Natural killer cell treated with Interleukin-12 subunit alpha and Interleukin-12 subunit beta and Interleukin-15 and Interleukin-18, amount 100 ng/mL, for 72 hours (primary cell): ENCODE measurements at places on chromosomes 7 and 10. TPM values are rescaled to one million over a fixed set of nuclear protein-coding genes. Genes with fewer than 3 reads are reported as not detected.

DNA sequence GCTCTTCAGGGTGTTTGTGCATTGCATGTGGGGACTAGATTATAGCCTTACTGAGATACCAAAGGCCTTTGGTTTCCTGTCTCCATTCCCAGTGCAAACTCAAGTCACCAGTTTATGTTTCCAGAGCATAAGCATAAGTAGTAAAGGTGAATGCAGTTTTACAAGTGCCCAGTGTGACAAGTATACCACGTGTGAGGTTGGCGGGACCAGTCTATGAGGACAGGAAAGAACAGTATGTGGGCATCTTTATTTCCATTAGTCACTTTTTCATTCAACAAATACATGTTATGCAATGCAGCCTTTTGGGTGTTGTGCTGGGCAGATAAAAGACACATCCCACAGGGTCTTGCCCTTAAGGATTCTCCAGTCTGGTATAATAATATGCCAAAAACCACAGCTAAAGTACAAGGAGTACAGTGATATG, 146.5 kb downstream of the ARID5B start:
- DNase-seq = peak; percentile 72

Gene HEPACAM2
- total RNA-seq = not detected

DNA sequence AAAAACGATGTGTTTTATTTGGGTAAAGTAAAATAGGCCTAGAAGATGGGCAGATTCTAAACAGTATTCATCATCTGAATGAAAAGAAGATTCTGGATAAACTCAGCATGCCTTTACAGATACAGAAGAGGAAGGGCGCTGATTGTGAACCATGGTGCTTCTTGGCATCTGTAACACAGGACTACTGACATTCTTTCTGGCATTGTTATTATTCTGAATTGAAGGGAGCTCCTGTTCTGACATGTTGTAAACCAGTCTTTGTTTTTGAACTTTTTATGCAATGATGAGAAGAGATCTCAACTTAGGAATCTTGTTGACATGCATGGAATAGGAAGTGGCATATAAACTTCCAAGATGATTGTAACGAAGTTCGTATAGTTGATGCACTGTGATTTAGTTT, 13.5 kb downstream of the RPA3 start:
- no peak for DNase-seq

DNA sequence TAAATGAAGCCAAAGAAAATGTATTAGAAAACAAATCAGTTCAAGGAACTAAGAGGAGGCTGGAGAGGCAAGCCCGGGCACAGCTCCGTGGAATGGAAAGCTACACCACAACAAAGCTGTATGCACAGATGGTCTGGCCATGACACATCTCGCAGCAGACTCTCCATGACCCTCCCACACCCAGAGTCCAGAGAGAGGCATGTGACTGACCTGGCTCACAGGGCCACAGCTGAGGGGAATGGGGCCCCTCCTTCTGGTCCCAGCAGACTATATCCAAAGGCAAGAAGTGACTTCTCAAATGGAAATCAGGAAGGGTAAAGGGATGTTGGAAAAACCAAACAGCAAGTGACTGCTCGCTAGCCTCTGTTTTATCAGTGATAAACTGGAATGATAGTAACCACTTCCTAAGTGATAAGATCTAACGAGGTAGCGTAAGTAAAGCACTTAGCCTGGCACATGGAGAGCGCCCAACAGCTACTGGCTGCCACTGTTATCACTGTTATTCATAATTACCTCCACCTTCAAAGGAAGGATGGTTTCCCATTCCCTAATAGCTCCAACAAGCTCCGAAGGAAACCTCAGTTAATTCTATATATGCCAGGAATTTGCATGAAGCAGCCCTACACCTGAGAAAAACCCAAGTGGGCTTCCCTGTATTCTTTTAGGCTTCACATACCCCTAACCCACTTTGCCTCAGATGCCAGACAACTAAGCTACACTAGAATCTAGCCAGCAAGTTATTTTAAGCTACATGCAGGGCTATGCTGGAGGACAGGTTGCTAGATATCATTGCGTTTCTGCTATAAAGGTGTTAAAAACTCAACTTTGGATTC, 8.4 kb downstream of the OSBPL3 start:
- DNase-seq = no peak

Gene GLUD1
- 120 TPM for total RNA-seq

DNA sequence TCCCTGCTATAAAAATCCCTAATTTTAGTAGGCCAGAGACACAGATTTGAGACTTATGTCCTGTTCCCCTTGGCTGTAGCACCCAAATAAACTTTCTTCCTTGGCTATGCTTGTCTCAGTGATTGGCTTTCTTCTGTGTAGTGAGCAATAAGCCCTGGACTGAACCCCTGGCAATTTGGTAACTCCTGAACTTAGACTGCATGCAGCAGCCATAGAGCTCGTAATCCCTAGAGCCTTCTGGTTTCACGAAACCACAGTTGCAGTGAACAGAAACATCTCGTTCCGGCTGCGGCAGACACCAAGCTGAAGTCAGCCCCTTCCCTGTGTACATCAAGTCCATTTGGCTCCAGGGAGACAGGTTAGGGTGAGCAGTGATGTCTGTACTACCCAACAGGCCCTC, 172.2 kb downstream of the LYZL1 start:
- no peak for DNase-seq

GRCh38 chr7:92695308-92696261, 105.4 kb upstream of the FAM133B start:
- DNase-seq = no peak

Gene ZNF277
- 11.2 TPM for total RNA-seq

- no peak for DNase-seq
These were observed 718 bp upstream of the FZD1 start for GRCh38 chr7:91263384-91264045.

DNA sequence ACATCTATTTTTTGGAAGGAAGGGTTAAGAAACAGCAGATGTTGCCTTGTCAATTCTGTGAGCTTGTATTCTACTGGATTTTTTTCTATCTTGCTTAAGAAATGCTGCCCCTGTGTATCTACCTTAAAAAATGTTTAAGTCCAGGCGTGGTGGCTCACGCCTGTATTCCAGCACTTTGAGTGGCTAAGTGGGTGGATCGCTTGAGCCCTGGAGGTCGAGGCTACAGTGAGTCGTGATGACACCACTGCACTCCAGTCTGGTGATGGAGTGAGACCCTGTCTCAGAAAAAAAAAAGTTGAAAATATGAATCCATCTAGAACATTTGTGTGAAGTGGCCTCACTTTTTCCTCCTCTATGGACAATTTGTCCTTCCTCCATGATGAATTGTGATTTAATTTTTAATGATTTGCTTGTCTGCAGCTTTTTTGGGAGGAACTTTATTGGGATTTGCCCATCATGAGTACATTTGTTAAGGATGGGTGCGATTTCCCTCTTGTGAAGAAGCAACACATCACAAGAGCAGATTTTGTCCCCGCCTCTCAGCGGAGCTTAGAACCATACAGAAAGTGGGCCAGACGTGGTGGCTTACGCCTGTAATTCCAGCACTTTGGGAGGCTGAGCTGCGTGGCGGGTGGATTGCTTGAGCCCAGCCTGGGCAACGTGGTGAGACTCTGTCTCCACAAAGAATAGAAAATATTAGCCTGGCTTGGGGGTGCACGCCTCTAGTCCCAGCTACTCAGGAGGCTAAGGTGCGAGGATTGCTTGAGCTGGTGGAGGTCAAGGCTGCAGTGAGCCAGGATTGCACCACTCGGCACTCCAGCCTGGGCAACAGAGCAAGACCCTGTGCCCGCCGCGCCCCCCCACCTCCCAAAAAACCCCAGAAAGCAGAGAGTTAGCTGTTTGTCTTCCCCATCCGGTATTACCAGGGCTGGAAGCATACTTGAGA, 57.7 kb downstream of the DNAJB6 start:
- no peak for DNase-seq

Gene OR13A1
- not detected for total RNA-seq

GRCh38 chr10:791639-792038, 102.2 kb upstream of the DIP2C start:
- no peak for DNase-seq

DNA sequence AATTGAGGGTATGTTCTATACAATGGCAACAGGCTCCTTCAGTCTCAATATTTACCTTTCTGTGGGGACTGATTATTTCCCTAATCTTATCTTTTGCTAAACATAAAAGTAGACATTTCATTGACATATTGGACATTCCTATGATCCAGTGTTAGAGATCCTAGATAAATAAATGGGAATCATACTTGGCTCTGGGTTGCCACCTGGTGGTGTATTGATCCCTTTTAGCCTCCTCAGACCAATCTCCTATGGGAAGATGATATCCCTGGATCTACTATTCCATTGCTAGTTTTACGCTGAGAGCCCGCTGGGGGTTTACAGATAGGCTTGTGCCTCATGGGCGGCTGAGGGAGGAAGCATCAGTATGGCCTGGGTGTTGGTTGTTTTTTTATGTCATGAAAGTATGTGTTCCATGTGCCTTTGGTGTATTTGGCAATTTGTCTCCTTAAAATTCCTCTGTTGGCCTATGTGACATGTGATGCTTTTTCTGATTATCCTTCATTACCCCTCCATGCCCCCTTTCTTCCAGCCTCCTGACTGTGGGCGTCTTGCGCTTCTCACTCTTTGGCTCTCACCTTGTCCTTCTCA, 18.8 kb downstream of the CELF2 start:
- DNase-seq = no peak

DNA sequence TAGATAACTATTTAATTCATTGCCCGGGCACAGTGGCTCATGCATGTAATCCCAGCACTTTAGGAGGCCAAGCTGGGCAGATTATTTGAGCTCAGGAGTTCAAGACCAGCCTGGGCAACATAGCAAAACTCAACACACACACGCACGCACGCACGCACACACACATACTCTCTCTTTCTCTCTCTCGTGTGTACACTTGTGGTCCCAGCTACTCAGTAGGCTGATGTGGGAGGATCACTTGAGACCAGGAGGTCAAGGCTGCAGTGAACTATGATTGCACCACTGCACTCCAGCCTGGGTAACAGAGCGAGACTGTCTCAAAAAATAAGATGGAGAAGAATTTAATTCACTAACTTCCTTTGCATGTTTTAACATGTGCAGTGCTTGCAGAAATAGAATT, 38.1 kb downstream of the PTPN12 start:
- DNase-seq = no peak

GRCh38 chr10:11587722-11588259, 23.7 kb downstream of the USP6NL start:
- no peak for DNase-seq

- DNase-seq = no peak
These were observed 29.8 kb downstream of the UBE3C start for GRCh38 chr7:157168571-157168970.

Gene EPO
- total RNA-seq = not detected

DNA sequence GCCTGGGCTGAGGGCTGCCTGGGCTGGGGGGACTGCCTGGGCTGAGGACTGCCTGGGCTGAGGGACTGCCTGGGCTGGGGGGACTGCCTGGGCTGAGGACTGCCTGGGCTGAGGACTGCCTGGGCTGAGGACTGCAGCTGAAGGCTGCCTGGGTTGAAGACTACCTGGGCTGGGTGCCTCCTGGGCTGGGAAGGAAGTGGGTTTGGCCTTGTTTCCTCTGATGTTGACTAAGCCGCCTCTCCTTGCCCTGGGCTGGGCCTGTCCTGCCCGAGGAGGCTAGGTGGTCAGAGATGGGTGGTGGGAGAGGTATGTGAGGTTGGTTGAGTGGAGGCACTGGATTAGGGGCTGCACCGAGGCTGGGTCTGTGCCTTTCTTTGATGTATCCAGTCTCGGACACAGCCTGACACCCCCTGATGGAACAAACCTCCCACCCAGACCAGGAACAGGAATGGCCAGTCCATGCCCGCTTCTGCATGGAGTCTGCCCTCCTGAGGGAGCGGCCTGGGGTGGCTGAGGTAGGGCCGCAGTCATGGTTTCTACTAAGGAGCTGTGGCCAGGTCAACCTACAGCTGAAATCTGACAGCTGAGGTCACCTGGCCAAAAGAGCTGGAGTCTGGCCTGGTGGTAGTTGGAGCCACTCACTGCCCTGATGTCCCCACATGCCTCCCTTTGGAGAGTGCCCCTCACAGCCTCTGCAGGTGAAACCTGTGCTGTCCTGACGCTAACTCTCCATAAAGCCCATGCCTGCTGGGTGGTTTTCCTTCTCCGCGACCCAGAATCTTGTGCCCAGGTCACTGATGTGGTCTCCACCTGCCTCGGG, 22.3 kb downstream of the SCART1 start:
- DNase-seq = no peak

Gene ZNF425
- total RNA-seq = 1.4 TPM

DNA sequence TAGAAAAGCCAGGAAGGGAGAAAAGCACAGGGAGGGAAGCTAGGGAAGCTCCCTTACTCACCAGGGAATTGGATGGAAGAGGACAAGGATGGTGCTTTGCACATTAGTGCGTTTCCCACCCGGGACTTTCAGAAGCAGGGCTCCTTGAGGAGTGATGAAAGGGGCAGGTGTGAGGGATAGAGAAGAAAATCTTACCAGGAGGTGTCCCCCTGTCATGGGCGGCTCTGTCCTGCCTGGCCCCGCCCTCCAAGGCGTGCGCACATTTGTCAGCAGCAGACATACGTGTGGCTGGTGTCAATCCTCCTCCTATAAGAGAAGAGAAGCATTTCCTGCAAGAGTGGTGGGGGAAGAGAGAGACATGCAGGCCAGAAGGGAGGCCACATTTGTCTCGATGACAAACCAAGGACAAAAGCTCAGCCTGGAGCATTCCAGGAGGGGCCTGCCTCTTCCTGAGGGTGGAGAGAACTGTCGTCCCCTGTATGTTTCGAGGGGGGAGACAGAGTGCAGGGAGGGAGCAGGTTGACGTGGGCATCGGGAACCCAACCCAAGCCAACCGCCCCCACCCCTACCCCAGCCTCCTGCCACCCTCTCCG, 47.4 kb upstream of the COMTD1 start:
- DNase-seq = no peak

- DNase-seq = no peak
These were observed 120.3 kb downstream of the LMBR1 start for GRCh38 chr7:156772725-156773124.

- DNase-seq = no peak
These were observed 303.1 kb upstream of the MKI67 start for GRCh38 chr10:128429321-128429720.

GRCh38 chr10:114199239-114199638, 20.1 kb downstream of the TDRD1 start:
- DNase-seq = no peak

- DNase-seq = no peak
These were observed 44.4 kb downstream of the JAKMIP3 start for GRCh38 chr10:132110111-132110521.

DNA sequence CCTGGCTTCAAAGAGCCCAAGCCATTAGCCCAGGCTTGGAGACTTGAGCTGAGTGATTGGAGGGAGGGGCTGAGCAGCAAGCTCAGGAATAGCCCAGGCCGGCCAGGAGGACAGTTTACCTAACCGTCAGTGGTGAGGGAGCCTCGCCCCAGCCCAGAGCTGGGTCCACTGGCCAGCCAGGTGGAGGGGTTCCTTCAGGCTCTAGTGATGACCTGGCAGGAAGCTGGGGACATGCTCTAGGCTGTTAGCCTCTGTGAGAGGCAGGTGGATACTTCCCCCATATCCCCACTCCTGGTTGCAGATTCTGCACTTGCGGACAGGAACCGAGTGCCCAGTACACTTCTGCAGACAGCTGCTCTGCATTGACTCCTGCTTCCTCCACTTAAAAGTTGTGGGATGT, 61.2 kb upstream of the ANTXRL start:
- no peak for DNase-seq

- no peak for DNase-seq
These were observed 163.4 kb upstream of the NFE2L3 start for GRCh38 chr7:25988640-25989039.
